ENCODE measurements at places on chromosomes 7 and 10.

- DNase-seq: no peak
Measured at GRCh38 chr7:132485600-132486273, 90.5 kb downstream of the PLXNA4 start.

DNA sequence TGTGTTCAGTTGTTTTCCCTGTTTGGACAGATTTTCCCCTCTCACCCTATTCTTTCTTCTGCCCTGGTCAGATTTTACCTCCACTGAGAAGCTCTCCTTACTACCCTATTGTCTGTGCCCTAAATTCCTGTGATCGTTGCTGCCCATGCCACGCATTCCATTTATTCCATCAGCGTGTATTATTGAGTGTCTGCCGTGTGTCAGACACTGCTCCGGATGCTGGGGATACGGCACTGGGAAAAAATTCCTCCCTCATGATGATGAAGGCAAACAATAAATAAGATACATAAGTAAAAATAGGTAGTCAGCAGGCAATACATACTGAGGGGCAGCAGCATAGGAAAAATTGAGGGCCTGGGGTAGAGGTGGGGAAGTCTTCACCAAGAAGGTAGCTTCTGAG is 86.8 kb downstream of the FANK1 start:
- no peak for DNase-seq

- no peak for DNase-seq
Measured at GRCh38 chr7:36860681-36861080, 136.4 kb upstream of the AOAH start.

DNA sequence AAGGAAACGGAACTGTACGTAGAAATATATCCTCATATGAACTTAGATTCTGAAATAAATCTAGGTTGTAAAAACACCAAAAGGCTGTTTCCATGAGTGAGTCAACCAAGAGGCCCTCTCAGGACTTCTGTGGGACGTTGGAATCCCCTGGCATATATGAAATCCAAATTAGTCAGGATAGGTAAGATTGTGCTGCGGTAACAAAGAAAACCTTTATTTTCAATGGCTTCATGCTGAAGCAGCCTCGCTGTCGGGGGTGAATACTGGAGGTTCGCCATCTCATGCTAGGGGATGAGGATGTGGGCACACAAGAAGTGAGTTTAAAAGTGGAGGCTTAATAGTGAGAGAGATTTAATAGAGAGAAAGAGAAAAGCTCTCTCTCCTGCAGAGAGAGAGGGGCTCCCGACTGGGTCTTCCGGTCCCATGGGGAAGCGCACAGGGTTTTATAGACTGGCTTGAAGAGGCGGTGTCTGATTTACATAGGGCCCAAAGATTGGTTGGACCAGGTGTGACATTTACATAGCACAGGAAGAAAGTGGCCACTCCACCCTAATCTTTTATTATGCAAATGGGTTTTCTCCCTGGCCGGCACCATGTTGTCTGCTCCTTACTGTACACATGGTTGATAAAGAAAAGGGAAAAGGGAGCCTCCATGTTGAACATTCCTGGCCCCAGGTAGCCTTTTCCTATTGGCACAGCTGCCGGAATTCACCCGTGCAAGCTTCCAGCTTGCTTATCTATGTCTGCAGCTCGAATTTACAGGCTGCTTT is 52.3 kb upstream of the SEPHS1 start:
- no peak for DNase-seq

GRCh38 chr7:133723044-133723443 is 404.1 kb upstream of the LRGUK start:
- no peak for DNase-seq

- no peak for DNase-seq
Measured at GRCh38 chr10:75497997-75498883, 66.8 kb downstream of the LRMDA start.

- DNase-seq: no peak
Measured at GRCh38 chr7:75734586-75735458, 3.9 kb downstream of the HIP1 start.

DNA sequence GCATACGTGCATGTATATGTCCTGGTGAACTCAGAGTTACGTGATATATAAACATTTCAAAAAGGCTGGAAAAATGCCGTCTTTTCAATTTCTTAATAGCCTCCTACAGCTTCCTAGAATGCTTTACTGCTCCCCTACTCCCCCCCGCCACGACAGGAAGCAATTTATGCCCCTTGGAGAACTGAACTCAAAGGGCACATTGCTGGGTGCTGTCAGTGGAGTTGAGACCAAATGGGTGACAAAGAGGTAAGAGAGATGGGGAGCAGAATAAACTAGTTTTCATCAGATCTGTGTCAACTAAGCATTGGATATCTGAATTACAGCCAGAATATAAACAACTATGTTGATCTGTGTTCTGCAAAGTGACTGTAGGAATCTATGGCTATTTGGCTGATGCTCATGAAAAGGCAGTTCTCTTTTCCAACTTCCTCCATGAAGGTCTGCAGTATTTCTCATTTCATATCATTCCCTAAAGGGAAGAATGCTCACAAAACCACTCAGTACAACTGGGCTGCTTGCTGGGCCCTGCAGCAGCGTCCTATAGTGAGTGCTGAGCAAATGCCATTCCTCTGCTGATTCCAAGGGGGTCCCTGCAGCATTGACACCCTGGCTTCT is 171.3 kb upstream of the HPS1 start:
- DNase-seq: no peak

DNA sequence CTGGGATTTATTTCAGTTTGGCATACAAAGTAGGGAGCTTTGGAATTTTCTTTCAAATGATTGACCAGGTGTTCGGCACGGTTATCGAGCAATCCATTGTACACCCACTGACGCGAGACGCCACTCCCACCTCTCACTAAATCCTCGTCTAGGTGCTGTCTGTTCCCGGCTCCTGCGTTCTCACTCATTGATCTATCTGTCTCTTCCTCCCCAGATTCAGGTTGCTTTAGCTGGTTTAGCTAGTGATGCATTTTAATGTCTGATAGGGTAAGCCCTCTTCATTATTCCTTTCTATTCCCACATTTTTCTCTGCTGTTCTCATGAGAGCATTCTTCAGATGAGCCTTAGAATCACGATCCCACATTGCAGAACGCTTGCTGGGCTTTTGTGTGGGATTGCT is 91.7 kb downstream of the ELFN1 start:
- DNase-seq: no peak

DNA sequence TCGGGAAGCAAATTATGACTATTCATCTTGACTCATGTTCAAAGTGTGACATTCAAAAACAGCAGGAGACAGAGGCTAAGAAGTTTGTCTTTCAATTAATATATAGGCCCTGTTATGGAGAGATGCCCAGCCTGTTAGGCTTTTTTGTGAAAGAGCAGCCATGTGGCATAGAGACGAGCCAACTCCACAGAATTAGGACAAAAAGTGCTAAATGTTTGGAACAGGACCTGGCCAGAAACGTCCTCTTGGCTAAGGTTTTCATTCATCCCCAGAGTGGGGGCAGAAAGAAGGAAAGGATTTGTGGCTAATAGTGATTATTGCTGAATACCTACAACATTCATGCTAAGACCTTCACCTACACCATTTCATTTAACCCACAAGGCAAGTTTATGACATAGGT is 324.7 kb upstream of the NPVF start:
- DNase-seq: no peak

- no peak for DNase-seq
Measured at GRCh38 chr7:95950698-95951097, 178.3 kb downstream of the DYNC1I1 start.

- no peak for DNase-seq
Measured at GRCh38 chr10:126179637-126180036, 208.6 kb downstream of the ADAM12 start.

- no peak for DNase-seq
Measured at GRCh38 chr10:114206902-114207301, 27.7 kb downstream of the TDRD1 start.

- no peak for DNase-seq
Measured at GRCh38 chr7:841943-842342, 9.7 kb downstream of the SUN1 start.

DNA sequence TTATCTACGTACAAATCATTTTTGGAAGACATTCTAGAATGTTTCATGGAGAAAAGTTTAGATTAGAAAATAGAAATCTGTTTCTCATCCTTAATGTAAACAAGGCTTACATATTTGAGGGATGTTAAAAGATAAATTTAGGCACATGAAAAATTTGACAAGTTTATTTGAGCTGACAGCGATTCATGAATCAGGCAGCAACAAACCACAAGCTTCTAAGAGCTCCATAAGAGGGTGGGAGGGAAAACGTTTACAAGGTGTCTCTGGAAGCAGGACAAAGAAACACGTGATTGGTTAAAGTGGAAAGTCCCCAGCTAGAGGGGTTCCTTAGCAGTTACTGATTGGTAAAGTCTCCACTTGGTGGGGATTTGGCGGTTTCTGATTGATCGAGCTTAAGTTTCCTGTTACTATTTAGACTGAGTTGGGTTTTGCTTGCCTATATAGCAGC is 228.9 kb upstream of the PITRM1 start:
- DNase-seq: no peak

DNA sequence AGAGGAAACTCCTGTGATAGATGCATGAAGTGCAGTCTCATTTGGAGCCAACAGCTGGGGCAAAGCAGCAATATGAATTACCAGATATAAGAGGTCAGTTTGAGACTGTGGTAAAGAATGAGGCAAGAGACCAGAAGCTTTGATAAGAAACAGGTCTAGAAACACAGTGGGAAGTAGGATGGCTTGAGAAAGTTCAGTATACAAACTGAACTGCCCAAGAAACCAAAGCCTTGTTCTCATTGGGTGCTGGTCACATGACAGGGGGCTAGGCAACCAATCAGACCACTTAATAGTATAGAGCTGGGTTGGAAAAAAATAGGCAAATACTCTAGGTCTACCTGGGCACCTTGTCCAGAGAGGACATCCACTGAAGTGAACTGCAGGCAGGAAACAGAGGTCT is 46.2 kb upstream of the PLCE1 start:
- no peak for DNase-seq

GRCh38 chr7:135224027-135224426 is 9.6 kb upstream of the STRA8 start:
- DNase-seq: no peak

- DNase-seq: no peak
Measured at GRCh38 chr10:11856678-11857077, 33.5 kb downstream of the PROSER2 start.

GRCh38 chr7:67896721-67897120 is 900.1 kb downstream of the TYW1 start:
- no peak for DNase-seq

GRCh38 chr10:110222641-110223297 is 15.4 kb downstream of the MXI1 start:
- no peak for DNase-seq

DNA sequence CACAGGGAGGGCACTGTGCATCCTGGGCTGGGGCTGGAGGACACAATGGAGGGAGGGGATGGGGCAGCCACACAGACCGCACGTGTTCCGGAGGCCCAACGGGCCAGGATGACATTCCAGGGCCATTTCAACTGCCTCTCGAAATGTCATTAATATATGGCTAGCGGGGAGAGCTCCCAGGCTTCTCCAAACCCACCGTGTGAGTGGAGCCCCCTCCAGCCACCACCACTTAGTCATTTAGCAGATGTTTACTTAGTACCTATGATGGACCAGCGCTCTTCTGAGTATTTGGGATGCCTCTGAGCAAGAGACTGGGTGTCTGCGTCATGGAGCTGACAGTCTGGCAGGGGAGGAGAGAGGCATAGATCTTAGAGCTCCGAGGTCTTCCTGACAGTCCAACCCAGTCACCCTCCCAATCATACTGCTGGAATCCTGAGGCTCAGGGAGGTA is 107.3 kb downstream of the ZMIZ1 start:
- DNase-seq: no peak

- DNase-seq: no peak
Measured at GRCh38 chr7:27164367-27165088, 809 bp downstream of the HOXA9 start.
